ENCODE measurements at places on chromosomes 3 and 15.

DNA sequence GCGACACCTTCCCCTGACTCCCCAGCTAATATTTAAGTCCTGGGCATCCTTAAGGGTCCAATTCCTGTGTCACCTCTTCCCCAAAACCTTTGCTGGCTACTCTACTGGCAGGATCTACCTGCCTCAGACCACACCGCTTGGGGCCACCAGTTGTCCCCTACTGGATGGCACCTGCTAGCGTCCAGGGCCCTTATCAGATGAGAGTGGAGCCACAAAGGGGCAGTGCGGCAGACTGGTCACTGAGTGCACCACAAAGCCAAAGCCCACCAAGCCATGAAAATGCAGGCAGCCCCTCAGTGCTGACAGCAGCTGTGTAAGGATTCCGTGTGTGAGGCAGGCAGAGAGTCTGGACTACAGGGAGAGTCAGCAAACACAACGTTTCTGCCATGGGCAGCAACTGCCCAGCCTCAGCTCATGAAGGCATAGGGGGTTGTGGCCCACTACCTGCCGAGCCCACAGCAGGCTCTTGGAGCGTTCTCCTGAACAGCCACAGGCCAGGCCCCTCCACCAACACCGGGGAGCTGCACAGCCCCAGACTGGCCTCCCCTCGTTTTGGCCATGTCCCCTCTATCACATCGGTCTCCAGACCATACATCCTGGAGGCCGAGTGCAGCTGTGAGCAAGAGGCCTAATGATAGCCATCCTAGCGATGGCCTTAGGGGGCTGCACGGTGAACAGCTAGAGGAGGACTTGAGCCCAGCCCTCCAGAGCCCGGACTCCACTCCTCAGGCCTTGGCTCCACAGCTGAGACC is 32.3 kb downstream of the ALDH1L1 start:
- DNase-seq = no peak

DNA sequence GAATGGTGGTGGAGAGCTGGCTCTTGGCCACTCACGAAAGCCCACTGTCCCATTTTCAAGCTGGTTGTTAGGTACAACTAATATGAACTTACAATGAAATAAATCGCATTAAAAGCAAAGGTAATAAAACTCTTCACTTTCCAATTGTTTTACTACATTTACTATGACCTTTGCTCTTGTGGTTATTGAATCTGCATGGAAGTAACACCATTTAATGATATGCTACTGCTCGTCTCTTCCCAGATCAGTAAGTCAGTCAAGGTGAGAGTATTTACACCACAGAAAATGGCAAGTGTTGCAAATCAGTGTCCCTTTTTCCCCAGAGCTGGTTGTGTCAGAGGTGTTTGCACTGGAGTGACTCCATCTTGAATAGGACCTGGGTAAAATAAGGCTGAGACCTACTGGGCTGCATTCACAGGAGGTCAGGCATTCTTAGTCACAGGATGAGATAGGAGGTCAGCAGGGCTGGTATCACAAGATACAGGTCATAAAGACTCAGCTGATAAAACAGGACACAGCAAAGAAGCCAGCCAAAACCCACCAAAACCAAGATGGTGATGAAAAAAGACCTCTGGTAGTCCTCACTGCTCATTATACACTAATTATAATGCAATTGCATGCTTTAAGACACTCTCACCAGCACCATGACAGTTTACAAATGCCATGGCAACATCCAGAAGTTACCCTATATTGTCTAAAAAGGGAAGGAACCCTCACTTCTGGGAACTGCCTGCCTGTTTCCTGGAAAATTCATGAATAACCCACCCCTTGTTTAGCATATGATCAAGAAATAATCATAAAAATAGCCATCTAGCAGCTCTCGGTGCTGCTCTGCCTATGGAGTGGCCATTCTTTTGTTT is 57.6 kb downstream of the FRMD4B start:
- no peak for DNase-seq

- DNase-seq = no peak
These were observed 5.9 kb upstream of the GRAMD2A start for GRCh38 chr15:72203507-72203837.

- no peak for DNase-seq
These were observed 10.6 kb upstream of the MANF start for GRCh38 chr3:51374456-51374855.

DNA sequence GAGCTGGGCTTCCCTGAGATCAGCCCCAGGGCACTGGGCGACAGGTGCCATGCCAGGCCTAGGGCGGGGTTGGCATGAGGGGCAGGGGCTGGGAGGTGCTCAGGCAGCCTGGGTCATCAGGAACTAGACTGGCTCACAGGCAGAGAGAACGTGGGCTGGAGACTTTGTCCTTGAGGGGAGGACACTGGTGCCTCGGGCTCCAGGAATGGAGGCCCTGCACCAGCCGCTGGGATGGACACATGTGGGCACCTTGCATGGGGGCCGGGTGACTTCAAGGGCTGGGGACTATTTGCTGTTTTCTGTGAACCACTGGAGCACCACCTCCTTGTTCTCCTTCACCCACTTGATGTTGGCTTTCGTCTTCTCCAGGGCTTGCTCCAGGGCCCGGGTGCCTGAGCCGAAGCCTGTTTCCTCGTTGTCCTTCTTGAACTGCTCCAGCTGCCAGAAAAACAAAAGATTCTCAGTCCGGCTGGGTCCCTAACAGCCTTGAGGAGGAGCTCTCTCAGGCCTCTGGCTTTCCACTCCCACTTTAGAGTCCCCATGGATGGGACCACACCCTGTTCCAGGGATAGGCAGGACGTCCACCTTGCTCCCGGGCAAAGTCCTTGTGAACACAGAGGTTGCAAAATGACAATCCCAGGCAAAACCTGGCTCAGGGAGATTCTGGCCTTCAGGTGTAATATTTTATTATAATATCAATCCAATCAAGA is 9.1 kb downstream of the MESP2 start:
- no peak for DNase-seq

GRCh38 chr3:52385157-52385556 is 59.7 kb downstream of the SEMA3G start:
- peak; percentile 41 for DNase-seq

GRCh38 chr3:59320080-59320479 is 270.3 kb upstream of the CFAP20DC start:
- no peak for DNase-seq

- DNase-seq = no peak
These were observed 89.0 kb downstream of the NPAP1 start for GRCh38 chr15:24764375-24765171.

DNA sequence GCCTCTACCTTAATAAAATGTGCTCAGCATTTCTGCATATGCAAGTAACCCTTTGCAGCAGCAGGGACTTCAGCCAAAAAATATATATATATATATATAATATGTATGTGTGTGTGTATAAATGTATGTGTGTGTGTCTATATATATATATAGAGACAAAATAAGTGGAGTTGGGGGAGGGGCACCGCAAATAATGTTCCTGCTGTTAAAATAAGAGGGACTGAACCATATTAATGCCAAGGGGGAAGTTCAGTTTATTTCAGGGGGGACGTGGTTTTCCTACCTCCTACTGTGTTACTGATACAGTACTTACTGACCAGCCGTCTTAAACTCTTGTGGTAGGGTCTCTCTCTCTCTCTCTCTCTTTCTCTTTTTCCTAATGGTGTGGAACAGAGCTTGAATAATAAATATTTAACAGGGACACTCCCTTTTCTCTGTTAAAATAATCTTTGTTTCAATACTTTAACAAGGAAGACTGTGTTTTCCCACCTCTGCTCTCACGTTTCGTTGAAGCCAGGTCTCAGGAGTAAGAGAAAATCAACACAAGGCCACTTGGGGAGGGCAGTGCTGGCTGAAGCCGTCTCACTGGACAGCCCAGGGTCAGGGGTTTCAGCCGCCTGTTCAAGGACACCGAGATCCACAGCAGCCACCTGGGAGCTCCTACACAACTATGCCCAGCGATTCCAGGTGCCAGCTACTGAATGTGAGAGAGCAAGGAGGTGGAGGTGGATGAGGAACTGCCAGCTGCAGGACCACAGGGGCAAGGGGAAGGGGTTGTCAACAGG is 42.8 kb upstream of the ADAMTSL3 start:
- no peak for DNase-seq
